ENCODE measurements at places on chromosomes 7 and 10. TPM values are rescaled to one million over a fixed set of nuclear protein-coding genes. Genes with fewer than 3 reads are reported as not detected.

The SLIT1 gene
- 0.11 TPM for total RNA-seq

The ZNF804B gene
- total RNA-seq: not detected

DNA sequence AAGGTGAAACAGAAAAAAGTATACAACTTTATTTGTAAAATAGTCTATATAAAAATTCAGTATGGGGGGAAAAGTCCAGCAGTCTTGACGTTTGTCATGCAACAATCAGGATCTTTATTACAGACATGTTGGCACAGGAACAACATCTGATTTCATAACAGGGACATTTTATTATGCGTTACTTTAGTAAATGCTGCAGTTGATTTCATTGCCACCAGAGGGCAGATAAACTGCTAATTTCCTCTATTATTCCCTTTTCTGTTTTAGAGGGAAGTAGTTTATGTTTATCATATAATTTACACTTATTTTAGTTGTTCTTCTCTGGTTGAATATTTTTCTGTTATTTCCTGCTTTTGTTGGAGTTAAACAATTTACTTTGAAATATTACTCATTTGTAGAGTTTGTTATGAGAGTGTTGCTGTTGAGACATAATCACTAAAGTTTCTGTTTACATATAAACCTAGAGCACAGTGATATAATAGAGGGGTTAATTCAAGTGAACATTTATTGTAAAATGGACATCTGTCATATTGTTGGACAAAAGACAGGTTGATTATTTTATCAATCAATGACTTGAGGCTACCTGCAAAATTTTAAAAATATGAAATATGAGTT, 3.3 kb downstream of the PLXDC2 start:
- DNase-seq: peak; percentile 6

GRCh38 chr7:41033500-41033899, 669.4 kb downstream of the INHBA start:
- DNase-seq: peak; percentile 84

The PPP1R3A gene
- total RNA-seq: not detected

Data from Daoy (cell line).